Activated CD4-positive, alpha-beta memory T cell treated with anti-CD3 and anti-CD28 coated beads for 36 hours (primary cell): ENCODE measurements at places on chromosomes 5 and 9. TPM values are rescaled to one million over a fixed set of nuclear protein-coding genes. Genes with fewer than 3 reads are reported as not detected.

Gene PCDHGA8
- total RNA-seq, result not detected

Gene STK32A
- not detected for total RNA-seq

Gene CYSRT1
- 0.21 TPM for total RNA-seq

Gene CDX1
- total RNA-seq, result not detected
